ENCODE measurements at places on chromosomes 2 and 18.

DNA sequence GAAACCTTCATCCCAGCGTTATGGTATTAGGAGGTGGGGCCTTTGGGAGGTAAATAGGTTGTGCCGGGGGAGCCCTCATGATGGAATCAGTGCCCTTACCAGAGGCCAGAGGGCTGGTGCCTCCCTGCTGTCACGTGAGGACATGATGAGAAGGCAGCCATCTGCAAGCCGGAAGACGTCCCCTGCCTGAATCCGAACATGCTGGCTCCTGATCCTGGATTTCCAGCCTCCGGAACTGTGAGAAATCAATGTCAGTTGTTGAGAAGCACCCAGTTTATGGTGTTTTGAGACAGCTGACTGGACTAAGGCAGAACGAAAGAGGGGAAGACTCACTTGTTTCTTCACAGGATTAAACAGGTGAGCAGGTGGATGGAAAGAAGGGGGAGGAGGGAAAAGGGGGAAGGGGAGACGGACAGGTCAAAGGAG, 13.0 kb upstream of the KLF11 start:
- no peak for DNase-seq

- no peak for DNase-seq
Observed at GRCh38 chr18:905307-905947, 756 bp downstream of the ADCYAP1 start.

- DNase-seq, result no peak
Observed at GRCh38 chr2:86695053-86695691, 24.9 kb upstream of the RMND5A start.

DNA sequence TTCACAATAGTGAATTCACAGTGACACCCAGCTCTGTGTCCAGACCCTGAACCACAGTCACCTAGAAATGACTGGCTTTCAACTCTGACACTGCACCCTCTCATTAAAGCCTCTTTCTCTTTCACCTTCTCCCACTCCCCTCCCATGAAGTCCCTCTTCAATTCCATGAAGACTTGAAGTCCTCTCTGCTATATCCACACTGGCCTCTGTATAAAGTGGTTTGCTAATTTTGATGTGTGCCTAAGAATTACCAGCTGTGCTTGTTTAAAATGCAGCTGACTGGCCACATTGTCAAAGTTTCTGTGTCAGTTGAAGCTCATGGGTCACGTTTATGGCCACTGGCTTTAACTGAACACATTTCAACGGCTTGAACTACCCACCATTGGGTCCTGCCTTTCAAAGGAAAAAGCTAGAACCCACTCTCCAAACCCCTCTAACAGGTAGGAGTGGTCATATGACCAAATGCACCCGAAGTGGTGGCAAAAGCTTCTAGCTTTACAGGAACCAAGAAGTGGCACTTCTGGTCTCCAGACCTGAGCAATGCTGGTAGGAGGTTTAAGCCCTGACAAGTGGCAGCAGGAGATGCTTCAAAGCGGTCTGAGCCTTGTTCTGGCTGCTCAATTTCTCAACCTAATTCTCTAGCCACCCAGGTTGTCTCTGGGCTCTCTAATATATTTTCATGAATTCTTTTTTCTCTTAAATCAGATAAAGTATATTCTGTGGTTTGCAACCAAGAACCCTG, 34.2 kb downstream of the B4GALT6 start:
- DNase-seq, result no peak

GRCh38 chr18:40993363-40993762, 961.7 kb upstream of the PIK3C3 start:
- no peak for DNase-seq

DNA sequence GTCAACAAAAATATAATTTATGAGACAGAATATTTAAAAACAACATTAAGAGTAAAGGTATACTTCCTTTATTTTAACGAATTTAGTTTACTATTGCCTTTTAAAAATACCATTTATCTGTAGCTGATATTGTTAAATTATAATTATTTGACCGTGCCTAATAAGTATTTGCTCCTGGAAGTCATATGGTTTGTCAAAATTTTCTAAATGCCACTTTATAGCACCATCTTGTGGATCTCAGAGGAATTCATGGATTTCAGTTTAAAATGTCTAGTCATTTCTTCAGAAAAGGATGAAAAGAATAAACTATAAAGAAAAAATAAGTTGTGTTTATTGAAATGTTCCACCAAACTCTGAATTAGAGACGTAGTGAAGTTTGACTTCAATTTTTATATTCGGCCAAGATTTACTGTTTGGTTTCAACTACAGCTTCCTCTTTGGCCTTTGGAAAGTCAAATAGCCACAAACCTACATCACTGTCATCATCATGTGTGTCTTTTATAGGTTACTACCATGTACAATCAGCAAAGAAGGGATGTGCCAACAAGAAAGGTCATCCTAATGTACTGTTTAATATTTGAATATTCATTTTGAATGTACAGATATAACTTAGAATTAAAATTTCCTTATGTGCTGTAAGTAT, 10.3 kb upstream of the FTCDNL1 start:
- no peak for DNase-seq

DNA sequence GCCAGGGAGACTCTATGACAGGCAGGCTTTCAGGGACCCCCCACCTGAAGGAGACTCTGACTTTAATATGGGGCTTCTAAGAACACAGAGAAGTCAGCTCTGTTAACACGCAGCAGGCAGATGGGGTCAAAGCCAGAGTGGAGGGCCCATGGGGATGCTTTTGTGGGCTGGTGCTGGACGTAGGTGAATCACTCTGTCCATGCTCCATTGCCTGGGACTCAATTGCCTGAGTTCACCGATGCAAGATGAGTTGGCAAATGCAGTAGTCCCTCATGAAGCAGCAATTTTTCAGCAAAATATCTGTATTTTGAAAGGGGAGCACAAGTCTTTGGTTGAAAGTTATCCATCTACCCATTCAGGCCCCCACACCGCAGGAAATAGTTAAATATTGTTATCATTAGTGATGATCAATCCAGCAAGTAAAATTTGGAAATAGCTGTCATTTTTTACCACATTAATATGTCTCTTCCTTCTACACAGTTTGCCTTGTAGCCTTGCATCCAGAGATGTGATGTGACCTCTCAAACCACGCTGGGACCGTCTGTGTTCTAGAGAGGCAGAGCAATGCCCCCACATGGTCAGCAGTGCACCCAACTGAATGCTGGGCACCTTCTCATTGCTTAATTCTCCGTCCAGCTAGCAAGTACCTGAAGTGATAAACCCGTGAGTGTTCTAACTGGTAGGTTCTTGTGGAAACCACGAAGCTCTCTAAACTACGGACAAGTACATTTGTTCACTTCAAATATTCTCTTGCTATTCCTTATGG, 34.8 kb upstream of the FAM110C start:
- DNase-seq, result no peak

- peak; percentile 79 for DNase-seq
Observed at GRCh38 chr2:130390460-130391057, 34.7 kb downstream of the PTPN18 start.

DNA sequence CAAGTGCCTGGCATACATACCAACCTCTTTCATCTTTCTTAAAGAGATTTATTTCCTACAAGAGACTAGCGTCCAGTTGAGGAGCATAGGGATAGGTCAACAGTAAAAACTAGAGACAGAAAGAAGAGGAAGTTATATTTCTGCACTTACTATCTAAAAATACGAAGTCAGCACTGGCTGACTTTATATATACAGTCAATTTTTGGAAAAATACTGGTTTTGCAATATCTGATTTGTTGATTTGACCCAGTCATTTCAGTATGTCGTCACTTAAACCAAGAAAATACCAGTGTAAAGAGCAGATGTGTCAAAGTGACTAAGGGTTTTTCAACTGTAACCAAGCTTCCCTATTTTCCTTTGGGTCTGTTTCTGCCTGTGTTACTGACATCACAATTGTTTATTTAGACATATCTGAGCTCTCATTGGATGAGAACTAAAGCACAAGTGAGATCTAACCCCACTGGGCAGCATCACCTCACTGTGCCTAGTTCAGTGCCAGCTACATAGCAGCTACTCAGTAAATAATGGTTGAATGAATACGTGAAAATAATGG, 23.0 kb downstream of the CYTIP start:
- no peak for DNase-seq

GRCh38 chr2:28394331-28394877, 1.7 kb downstream of the FOSL2 start:
- DNase-seq, result no peak

GRCh38 chr2:72081451-72081850, 66.2 kb downstream of the CYP26B1 start:
- DNase-seq, result no peak

DNA sequence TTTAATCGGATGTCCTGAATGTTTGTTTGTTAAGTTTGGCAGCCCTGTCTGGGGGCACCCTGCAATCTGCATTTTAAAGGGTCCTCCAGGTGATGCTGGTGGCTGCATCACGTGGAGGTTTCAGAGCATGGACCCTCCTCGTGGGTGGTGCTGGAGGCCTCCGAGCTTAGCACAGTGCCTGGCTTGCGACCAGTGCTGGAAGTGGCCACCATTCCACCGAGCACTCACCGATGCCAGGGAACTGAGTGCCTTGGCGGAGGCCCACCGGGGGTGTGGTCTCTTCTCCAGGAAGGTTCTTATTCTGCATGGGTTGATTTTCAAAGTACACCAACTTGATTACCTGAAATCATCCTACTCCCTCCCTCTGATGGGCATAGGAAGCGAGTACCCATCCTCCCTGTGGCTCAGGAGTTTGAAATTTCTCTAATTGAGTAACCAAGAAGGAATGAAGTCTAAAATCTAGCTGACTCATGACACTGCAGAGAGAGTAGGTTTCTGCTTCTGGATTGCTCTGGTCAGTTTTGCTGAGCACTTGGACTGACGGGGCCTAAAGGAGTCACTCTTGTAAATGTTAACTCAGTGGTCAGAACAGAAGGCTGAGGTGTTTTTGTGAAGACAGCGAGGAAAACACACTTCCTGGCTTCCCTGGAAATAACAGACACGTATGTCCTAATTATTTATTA, 58.1 kb upstream of the SLC66A3 start:
- no peak for DNase-seq

- DNase-seq, result no peak
Observed at GRCh38 chr2:204971206-204971907, 426.1 kb downstream of the PARD3B start.

DNA sequence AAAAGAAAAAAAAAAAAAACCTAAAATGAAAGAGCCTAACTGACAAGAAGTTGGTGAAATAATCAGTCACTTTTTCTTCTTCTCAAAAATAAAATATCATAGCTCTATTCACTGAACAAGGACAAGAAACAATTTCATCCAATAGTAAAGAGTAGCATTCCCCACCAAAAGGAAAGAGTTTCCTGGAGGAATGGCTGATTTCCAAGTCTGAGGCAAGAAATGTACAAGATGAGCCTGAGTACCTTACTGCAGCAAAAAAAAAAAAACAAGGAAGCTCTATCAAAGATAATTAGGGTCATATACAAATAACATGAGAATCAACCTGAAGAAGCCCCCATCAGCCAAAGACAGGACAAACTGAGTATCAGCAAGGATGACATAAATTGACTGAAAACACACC, 11.5 kb downstream of the ROCK1 start:
- no peak for DNase-seq

- no peak for DNase-seq
Observed at GRCh38 chr2:195343942-195344530, 313.0 kb upstream of the SLC39A10 start.

DNA sequence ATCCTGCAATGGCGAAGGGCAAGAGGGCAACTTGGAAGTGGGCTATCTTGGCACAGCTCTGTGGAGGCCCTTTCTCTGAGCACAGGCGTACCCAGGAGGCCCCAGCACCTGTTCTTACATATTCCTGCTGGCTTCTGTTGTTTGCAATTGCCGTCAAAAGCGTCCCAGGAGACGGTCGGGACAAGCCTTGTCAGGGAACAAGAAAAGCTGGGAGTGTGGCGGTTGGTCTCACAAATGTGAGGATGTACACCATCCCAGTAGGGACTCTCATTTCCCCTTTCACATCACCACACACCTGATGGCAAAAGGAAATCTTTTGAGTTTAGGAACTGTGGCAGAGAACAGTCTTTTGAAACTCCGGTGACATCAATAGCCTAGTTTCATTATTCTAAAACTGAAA, 94.7 kb upstream of the EFEMP1 start:
- DNase-seq, result no peak

DNA sequence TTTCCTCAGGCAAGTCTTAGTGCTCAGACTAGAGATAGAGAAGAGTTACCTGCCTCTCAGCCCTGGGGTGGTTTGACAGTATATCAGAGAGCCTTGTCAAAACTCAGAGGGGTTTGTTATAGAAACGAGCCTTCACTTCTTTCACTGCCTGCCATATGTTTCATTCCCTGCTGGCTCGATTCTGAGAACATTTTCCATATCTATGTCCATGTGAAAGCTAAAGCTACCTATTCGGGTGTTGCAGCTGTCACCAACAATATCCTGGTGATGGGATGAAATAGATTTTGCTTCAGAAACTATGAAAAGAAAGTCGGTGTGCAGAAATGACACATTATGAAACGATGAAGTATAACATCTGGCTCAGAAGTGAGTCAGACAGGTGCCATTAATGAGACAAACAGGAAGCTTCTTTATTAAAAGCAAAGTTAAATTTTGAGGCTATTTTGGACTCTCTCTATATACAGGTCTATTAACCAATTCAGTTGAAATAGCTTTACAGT, 56.1 kb upstream of the TANK start:
- no peak for DNase-seq

DNA sequence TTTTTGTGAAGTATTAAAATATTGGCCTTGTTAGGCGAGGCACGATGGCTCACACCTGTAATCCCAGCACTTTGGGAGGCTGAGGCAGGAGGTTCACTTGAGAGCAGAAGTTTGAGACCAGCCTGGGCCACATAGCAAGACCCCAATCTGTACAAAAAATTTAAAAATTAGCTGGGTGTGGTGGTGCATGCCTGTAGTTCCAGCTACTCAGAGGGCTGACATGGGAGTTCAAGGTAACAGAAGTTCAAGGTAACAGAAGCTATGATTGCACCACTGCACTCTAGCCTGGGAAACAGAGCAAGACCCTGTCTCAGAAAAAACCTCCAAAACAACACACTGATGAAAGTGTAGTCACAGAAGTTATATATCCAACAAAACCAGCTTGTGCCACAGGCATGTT, 39.8 kb downstream of the IMPA2 start:
- DNase-seq, result no peak

DNA sequence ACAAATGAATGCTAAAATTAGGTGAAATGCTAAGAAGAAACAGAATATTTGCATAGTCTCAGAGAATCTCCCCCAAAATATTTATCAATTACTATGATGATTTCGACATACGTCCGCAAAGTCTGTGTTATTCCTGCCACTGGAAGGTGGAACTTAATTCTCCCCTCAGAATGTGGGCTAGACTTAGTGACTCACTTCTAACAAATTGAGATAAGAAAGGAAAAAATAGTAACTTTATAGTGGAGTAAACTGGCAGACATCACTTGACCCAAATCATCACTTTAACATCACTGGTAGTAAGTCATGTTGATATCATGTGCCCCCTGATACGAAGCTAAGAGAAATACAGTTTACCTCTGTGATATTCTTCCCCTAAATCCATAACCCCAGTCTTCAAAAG, 23.5 kb downstream of the HADHB start:
- no peak for DNase-seq

Measured in posterior vena cava (tissue), 2 donors.